GOT3 (cell line): ENCODE measurements at places on chromosomes 16 and 17.

GRCh38 chr16:65959983-65960382, 406.5 kb upstream of the CDH5 start:
- no peak for DNase-seq

DNA sequence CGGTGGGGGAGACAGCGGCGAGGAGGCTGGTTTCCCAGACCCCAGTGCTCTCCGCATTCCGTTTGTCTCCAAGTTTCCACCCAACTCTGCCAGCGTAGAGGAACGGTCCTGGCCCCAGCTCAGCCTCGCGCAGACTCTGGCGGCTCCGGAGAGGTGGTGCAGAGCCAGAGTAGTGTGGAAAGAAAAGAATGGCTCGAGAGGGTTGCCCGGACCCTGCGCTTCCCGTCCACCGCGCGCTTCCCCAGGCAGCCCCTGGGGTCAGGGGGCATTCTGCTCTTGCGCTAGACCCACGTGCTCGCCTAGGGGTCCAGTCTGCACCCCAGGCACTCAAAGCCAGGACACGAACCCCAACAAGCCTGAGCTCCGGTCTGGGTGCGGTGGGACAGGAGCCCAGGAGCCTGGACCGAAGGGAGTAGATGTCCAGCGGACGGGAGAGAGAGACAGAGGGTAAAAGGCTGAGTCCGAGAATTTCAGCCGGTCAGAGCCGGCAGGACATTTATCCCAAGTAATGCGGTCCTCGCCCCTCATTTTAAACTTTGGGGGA, 3.8 kb downstream of the PMP22 start:
- no peak for DNase-seq

DNA sequence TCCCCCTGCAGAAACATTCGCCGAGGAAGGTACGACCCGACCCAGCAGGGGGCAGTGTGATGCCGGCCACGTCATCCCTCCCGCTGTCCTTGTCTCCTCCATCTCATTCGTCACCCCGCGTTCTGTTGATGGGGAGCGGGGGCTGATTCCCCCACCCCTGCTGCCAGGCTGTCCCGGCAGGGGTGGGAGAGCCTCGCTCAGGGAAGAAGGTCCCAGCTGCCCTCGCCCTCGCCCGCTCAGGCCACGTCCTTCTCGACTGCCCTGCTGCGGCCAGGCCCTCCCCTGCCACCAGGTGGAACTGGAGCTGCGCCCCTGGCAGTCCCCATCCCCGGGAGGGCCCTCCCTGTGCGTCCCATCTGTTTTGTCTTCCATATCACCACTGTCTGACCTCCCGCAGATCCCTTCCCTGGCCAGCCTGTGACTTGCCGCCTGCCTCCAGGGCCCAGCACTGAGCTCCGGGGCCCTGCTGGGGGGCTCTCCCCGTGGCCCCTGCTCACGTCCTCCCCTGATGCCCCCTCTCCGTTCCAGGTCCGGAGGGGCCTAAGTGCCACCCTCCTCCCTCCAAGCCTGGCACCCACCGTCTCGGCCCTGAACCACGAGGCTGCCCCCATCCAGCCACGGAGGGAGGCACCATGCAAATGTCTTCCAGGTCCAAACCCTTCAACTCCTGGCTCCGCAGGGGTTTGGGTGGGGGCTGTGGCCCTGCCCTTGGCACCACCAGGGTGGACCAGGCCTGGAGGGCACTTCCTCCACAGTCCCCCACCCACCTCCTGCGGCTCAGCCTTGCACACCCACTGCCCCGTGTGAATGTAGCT, 20.6 kb downstream of the ADAM11 start:
- DNase-seq: peak; percentile 46

GRCh38 chr17:45915263-45915662, 20.9 kb downstream of the MAPT start:
- no peak for DNase-seq

DNA sequence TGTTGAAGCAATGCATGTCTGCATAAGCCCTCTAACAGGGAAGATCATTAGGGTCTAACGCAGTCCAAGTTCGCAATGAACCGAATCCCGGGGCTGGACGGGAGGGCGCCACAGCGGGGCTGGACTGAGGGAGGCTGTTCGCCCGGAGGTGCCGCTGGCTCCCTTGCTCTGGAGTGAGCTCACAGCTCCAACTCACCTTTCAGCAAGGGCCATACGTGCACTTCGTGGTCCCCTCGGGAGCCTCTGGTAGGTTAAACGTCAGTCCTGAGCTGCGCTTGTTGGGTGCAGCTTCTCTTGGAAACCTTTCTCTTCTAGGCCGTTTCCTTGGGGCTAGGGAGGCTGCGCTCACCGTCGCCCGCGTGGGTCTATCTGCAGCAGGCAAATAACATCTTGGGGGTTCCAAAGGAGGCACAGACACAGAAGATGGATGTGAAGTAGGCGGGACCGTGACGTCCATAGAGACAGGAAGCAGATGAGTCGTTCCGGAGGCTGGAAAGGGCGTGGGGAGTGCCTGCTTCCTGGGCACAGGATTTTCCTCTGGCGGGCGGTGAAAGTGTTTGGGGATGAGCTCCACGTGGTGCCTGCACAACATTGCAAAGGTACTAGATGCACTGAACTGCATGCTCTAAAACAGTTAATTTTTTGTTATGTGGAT, 21.9 kb downstream of the ATP2C2 start:
- no peak for DNase-seq

DNA sequence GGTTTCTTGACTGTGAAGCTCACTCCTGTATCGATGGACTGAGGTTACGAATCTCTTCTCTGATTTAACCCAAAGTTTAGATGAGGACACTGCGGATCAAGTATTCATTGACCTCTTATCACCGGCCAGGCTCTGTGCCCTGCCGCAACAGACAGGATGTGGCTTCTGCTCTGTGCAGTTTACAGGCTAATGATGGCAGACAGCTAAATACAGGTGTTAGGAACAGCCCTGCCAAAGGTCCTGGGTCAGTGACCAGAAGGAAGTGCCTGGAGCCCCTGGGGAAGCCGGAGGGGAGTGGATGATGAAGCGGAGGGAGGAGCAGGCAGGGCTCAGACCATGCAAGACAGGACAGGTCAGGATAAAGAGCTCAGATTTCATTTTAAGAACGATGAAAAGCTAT, 44.4 kb downstream of the HAPSTR1 start:
- DNase-seq: no peak

DNA sequence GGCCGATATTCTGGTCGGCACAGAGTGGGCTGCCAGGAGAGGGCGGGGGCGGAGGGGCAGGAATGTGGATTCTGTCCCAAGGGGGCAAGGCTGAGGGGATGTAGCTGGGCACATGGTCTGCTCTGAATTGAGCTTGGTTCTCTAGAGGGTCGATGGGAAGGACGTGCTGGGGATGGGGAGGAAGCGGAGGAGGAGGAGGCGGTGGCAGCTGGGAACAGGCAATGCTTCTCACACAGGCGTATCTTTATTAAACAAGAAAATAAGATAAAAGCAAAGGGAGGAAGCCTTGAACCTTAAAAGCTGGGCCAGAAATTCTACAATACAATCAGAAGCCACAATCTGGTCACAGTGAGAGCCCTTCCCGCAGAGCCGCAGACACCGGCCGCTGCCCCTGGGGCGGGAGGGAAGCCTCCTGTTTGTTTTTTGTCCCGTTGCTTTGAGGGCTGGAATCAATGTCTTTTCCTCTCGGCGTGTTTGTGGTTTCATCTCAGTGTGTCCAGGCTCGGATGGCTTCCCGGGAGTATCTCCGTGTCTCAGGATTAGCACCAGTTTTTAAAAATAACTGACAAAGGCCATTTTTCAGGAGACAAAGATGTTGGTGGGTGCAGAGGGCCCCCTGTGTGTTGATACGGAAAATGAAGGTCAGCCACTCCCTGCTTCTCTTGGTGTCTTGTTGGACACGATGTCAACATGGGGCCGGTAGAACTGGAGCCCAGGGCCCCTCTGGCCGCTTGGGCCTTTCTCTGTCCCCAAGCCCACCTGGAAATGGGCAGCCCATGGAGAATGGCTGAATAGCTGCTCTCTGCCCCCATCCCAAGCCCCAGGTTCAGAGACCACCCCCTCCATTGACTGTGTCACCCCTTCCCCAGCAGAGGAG, 12.3 kb upstream of the SLC7A5 start:
- no peak for DNase-seq

DNA sequence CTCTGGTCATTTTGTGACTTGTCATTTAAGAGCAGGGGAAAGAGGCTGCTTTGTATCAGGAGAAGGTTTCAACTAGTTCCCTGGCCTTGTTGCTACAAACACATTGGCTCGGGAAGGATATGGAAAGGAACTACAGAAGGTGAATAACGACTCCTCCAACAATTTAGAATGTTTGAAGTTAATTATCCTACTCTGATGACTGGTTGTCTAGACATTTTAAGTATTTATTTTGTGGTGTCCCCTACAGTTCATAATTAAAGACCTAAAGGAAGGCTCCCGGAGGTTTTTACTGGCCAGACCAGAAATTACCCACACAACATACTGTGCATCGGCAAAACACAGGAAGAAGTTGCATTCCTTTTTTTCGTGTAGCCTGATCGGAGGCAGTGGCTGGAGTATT, 515.8 kb upstream of the SALL1 start:
- DNase-seq: no peak

DNA sequence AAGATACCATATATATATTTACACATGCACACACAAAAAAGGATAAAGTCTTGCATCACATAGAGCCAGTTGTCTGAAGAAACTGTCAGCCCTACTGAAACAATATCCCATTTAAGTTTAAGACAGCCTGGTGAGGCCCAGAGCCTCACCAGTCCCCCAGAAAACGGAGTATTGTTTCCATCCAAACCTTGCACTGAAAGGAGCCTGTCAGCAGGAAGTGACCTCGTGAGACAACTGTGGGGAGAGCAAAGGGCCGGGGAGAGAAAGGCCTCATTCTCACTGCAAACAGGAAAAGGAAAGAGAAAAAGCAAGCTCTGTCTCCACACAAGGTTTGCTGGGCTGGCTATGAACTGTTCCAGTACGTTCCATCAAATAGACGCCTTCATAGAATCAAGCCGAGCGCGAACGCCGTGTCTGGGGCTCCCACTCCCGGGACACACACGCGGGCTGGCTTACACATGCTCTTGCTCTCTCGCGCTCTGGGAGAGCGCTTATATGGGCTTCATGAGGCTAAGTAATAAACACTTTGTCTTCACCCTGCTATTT, 44.4 kb upstream of the ZFHX3 start:
- DNase-seq: no peak

DNA sequence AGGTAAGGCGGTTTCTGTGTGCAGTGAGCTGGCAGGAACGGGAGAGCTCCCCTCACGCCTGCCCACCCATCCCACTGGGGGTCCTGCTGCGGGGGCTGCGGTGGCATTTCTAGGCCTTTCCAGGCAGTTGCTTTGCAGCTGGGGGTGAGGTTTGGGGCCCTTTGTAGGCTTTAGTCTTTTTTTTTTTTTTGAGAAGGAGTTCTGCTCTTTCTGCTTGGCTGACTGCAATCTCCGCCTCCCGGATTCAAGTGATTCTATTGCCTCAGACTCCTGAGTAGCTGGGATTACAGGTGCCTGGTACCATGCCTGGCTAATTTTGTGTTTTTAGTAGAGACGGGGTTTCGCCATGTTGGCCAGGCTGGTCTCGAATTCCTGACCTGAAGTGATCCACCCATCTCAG, 11.1 kb downstream of the TSC2 start:
- DNase-seq: no peak

GRCh38 chr16:89507214-89507833, 879 bp upstream of the SPG7 start:
- no peak for DNase-seq

DNA sequence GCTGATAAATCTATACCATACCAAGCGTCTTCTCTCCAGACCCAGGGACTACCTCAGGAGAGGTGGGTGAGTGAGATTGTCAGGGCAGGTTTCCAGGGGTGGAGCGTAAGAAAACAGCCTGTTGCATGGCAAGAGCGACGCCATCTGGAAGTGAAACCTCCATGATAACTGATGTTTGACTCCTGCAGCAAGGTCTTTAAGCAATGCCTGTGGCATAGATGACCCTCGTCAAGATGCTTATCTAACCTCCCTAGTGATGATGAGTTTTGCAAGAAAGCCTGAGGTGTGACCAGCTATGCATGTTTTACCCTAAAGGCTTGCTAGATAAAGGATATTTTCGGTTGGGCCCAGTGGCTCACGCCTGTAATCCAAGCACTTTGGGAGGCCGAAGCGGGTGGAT, 71.6 kb downstream of the GSG1L start:
- no peak for DNase-seq

- no peak for DNase-seq
Measured at GRCh38 chr16:57277586-57277985, 6.9 kb downstream of the PLLP start.

DNA sequence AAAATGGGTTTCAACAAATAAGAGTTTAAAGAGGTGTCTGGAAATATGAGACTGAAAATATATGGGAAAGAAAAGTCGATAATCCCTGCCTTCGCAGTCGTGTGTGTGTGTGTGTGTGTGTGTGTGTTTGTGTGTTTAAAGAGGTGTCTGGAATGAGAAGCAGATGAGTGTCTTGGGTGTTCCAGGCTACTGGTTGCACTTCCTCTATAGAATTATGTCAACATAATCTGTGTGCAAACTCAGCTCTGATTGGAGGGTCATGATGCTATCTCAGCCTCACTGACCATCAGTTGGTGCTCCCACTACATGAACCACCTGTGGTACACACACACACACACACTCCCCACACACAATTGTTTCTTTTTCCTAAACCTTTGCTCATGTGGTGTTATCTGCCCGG, 347.3 kb downstream of the NPIPA8 start:
- no peak for DNase-seq

- DNase-seq: no peak
Measured at GRCh38 chr16:17362183-17362582, 108.6 kb downstream of the XYLT1 start.

GRCh38 chr17:56744721-56745120, 89.0 kb downstream of the C17orf67 start:
- DNase-seq: no peak
